Stimulated activated CD8-positive, alpha-beta memory T cell treated with anti-CD3 and anti-CD28 coated beads, Interleukin-12 subunit alpha, Interleukin-12 subunit beta, amount 100 ng/mL, for 4 hours (primary cell): ENCODE measurements at places on chromosomes 7 and 10.

GRCh38 chr10:49089152-49089551, 26.2 kb downstream of the VSTM4 start:
- no peak for DNase-seq

GRCh38 chr10:33046792-33047191, 88.8 kb upstream of the ITGB1 start:
- DNase-seq = no peak

GRCh38 chr10:47370015-47370767, 13.9 kb downstream of the ZNF488 start:
- no peak for DNase-seq

DNA sequence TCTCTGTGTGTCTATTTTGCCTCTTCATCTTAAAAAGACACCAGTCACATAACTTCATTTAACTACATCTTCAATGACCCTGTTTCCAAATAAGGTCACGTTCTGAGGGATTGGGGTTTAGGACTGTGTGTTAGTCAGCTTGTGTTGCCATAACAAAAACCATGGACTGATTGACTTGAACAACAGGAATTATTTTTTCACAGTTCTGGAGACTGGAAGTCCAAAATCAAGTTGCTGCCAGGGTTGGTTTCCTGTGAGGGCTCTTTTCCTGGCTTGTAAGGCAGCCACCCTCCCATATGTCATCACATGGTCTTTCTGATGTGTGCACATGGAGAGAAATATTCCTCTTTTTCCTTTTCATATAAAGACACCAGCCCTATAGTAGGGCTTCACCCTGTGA, 55.3 kb downstream of the REEP3 start:
- DNase-seq = no peak

DNA sequence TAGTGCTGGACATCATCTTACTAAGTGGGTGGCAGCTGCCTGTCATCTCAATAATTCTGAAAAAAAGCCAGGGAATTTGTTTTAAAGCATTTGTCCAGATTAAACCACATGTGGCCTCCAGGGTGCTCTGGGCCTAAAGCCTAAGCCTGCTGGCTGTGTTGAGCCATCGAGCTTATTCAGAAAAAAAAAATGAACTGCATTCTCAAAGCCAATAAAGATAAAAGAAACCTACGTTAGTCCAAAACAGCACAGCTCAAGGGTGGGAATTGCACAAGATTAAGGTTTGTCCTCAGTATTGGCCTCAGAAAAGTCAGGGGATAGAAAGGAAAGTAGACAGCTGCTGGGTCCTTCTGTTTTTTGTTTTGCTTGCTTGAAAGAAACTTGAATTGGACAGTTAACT, 22.6 kb upstream of the PRTFDC1 start:
- no peak for DNase-seq
